ENCODE measurements at places on chromosomes 3 and 15.

GRCh38 chr3:133964547-133964946, 65.2 kb downstream of the SLCO2A1 start:
- DNase-seq, result no peak

- peak; percentile 75 for DNase-seq
Measured at GRCh38 chr3:52056521-52056967, at the start of gene DUSP7. Gene DUSP7, minus strand, starts transcription at chr3:52056571. Its CDS starts 205 bp downstream, at chr3:52056366.

GRCh38 chr3:134641671-134642300, 9.0 kb downstream of the KY start:
- no peak for DNase-seq

DNA sequence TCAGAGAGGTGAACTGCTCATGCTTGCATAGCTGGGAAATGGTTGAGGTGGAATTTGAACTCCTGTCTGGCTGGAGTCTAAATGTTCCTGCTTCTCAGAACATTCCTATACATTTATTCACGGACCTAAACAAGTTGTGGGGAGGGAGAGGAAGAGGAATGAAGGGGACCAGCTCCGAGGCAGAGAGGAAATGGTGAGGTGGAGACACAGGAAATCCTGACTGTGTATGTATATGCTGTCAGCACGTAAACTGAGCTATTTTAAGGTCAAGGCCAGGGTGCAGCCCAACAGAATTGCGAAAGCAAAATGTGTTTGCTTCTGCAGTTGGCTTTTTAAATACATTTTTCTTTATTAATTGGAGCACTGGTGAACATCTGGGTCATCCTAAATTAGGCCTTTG, 74.1 kb upstream of the POMGNT2 start:
- peak; percentile 73 for DNase-seq

DNA sequence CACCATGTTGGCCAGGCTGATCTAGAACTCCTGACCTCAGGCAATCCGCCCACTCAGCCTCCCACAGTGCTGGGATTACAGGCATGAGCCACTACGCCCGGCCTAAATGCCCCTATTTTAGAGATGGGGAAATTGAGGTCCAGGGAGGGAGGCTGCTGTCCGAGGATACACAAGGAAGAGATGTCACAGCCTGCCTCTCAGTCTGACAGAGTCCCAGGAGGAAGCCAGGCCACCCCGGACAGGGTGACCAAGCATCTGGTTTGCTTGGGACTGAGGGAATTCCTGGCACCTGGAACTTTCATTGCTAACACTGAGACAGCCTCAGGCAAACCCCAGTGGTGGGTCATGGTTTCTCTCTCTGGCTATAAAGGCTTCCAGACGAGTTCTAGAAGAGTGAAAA, 30.6 kb upstream of the ADAMTS7 start:
- no peak for DNase-seq

GRCh38 chr3:37852097-37852496, 9.6 kb upstream of the CTDSPL start:
- no peak for DNase-seq

GRCh38 chr15:35120173-35120572, 35.1 kb upstream of the NANOGP8 start:
- no peak for DNase-seq

DNA sequence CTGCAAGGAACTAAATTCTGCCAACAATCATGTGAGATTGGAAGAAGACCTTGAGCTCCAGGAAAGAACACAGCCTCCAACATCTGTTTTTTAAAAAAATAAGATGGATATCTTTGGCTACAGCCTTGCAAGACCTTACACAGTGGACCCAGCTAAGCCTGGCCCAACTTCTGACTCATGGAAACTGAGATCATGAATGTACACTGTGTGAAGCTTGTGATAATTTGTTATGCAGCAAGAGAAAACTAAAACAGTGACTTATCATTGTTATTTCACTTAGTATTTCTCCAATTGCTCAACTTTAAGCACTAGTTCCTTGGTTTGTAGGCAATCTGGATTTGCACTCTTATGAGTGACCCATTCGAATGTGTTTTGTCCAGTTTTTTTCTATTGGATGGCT, 29.3 kb downstream of the SHQ1 start:
- no peak for DNase-seq

DNA sequence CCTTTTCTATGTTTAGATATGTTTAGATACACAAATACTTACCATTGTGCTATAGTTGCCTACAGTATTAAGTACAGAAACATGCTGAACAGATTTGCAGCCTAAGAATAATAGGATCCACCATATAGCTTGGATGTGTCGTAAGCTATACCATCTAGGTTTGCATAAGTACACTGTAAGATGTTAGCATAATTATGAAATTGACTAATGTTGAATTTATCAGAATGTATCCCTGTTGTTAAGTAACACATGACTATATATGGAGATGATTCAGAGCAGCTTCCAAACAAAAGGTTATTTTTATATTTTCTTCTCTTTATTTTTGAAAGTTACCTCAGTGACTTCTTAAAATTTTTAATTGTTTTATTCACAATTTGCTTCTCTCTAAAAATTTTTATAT, 2.4 kb downstream of the SLC28A2 start:
- DNase-seq, result no peak

DNA sequence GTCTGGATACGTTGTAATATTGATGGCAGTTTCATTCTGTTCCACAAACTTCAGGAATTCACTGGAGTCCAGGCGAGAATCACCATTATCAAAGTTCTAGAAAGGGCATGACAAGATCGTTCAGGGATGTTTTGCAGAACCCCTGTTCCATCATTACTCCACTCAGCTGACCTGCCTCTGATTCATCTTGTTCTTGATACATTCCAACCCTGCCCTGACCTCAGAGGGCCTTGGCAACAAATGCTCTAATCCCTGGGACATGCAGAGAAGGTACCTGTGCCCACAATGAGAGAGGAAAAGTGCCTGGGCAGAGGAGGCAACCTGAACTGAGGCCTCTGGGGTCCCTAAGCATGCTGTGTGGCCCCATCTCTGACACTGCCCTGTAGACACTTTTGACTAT, 45.9 kb downstream of the FSTL1 start:
- DNase-seq, result no peak

- DNase-seq, result peak; percentile 31
Measured at GRCh38 chr15:81400640-81401236, 26.7 kb upstream of the TMC3 start.

- no peak for DNase-seq
Measured at GRCh38 chr15:97036301-97036700, 705.8 kb downstream of the NR2F2 start.

- no peak for DNase-seq
Measured at GRCh38 chr3:64859625-64860535, 172.1 kb upstream of the ADAMTS9 start.

All from activated CD8-positive, alpha-beta T cell treated with anti-CD3 and anti-CD28 coated beads, Interleukin-2, amount 10 ng/mL, durations not matched to agents 7 days and 5 days (primary cell).